ENCODE measurements at places on chromosomes 2 and 18. TPM values are rescaled to one million over a fixed set of nuclear protein-coding genes. Genes with fewer than 3 reads are reported as not detected.

The GCC2 gene
- 31.4 TPM for polyA plus RNA-seq

The FHL2 gene
- polyA plus RNA-seq: 5.2 TPM

DNA sequence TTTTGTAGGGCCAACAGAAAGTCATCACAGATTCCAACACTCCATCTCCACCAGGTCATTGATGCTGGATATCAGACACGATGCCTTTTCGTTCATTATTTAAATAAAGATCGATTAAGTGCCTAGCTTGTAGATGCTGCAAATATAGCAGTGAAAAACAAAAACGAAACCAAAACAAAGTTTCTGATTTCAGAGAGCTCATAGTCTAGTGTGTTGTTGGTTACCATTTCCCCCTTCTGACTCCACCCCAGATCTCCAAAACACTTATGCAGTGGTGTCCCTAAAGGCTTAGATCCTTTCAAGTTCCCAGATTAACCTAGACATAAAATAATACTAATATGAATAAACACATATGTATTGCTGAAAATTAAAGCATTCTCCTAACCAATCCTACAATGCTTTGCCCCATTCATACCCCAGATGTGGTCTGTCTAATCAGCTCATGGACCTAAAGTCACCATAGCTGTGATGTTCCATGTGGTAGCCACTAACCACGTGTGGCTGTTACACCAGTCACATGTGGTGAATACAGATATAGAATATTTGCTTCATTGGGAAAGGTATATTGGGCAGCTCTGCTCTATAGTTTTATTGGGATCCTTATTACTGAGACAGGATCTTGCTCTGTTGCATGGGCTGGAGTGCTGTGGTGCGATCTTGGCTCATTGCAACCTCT, 787.2 kb downstream of the TDRD15 start:
- DNase-seq: no peak

DNA sequence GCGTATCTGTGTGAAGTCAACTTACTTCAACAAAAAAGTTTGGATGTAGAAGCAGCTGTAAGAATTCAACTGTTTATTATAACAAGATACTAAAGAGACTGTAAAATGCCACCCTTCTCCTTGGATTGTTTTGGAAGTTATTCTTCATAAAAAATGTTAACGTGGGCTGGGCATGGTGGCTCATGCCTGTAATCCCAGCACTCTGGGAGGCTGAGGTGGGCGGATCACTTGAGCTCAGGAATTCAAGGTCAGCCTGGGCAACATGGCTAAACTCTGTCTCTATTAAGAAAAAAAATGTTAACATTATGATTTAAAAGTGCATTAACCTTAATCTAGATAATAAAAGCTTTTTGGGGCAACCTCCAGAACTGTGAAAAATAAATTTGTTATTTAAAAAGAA, 7.7 kb downstream of the CIAO1 start:
- no peak for DNase-seq

GRCh38 chr2:223100061-223100511, 48.1 kb downstream of the KCNE4 start:
- peak; percentile 73 for DNase-seq

- no peak for DNase-seq
Observed at GRCh38 chr2:196486146-196486545, 153.4 kb upstream of the CCDC150 start.

DNA sequence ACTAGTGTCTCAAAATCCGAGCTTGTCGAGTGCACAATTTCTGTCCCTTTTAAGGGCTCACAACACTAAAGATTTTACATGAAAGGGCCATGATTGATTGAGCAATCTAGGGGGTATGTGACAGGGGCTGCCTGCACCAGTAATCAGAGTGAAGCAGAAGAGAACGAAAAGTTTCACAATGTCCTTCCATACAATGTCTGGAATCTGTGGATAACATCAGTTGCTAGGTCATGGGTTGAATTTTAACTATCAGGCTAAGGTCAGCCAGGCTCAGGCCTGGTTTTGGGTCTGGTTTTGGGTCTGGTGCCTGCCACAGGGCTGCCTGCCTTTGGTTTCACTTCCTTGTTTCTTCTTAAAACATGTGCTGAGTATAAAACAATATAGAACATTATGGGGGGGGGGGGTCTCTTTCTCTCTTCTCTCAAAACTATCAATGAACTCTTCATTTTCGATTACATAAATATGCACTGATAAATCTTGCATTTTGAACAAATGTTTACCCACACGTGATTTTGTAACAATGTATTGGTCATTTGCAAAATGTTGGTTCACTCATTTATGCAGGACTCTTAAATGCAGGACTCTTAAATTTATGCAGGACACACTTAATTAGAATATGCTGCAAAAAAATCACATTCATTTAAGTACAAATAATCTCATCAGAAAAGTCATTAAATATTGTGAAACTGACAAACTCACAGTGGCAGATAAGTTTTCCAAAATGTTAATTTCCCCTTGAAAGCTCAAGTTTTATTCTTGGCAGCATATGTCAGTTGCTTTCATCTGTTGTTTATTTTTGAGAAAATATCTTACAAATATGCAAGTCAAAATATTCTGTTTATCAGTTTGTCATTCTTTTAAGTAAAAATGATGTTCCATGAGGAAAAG, 290.5 kb upstream of the KYNU start:
- peak; percentile 46 for DNase-seq

- DNase-seq: no peak
Observed at GRCh38 chr2:68423966-68424650, 43.0 kb downstream of the FBXO48 start.

- no peak for DNase-seq
Observed at GRCh38 chr2:102331311-102331980, 20.1 kb downstream of the IL1RL1 start.

- no peak for DNase-seq
Observed at GRCh38 chr2:205709319-205709718, 27.0 kb downstream of the NRP2 start.

DNA sequence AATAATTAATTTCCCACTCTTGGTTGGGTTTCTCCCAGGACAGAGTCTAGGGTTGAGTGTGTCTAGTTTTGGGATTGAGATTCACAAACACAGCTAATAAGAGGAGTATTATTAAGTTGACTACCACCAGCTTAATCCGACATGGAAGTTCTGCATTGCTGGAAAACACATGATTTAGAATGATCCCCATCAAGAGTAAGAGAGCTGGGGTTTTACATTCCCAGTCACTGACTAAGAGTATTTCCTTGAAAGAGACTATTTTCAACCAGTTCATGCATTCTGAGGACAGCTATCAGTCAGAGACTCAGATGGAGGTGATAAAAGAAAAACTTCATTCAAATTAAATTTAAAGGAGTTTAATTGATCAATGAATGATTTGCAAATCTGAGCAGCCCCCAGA, 334.6 kb upstream of the LRATD1 start:
- DNase-seq: no peak

The CREG2 gene
- 0.46 TPM for polyA plus RNA-seq

GRCh38 chr2:27742571-27742970, 28.9 kb upstream of the MRPL33 start:
- DNase-seq: no peak

- DNase-seq: no peak
Observed at GRCh38 chr18:23812546-23813440, 123.5 kb downstream of the LAMA3 start.

GRCh38 chr2:236735825-236736238, 166.2 kb downstream of the ACKR3 start:
- DNase-seq: no peak

The HSPE1 gene
- polyA plus RNA-seq: 192 TPM

- no peak for DNase-seq
Observed at GRCh38 chr2:83022631-83023210, 1436.4 kb downstream of the SUCLG1 start.

GRCh38 chr2:205682239-205682970, at the start of gene NRP2:
Gene NRP2, plus strand, starts transcription at chr2:205682501. Its CDS starts 790 bp downstream, at chr2:205683291.
- DNase-seq: peak; percentile 88

- DNase-seq: no peak
Observed at GRCh38 chr2:18483896-18484295, 76.6 kb downstream of the RDH14 start.

The SERPINB3 gene
- not detected for polyA plus RNA-seq

DNA sequence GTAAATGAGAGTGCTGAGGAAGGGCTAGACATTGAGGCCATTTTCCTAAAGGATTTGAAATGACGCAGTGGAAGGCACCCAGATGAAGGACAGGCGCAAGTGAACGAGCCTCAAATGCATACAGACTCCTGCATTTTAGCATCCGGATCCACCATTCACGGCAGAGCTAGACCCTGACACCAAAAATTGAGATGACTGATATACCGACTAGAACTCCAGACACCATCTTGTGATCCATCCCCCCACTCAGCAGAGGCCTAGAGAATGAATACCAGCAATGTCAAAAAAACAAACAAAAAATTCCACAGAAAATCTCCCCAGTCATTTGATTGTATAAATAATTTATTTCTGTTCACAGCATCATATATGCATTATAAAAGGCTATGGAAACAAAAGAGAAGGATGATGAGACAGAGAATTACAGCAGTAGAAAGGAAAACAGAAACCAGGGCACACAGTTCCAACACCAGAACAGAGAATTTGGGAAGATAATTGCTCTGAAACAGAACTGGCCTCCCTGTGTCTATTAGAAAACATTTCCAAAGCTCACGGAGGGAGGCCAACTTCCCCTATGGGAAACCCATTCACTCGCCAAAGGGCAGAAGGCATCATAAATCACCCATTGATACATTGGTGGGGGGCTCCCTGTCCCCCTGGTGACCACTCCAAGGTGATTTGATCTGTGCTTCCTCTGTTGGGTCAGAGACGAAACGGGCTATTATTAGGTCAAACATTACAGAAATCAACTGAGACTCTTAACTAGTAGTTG, 4.0 kb downstream of the ARL4C start:
- DNase-seq: no peak

The PER2 gene
- polyA plus RNA-seq: 8.3 TPM

The HOXD3 gene
- 0.27 TPM for polyA plus RNA-seq

DNA sequence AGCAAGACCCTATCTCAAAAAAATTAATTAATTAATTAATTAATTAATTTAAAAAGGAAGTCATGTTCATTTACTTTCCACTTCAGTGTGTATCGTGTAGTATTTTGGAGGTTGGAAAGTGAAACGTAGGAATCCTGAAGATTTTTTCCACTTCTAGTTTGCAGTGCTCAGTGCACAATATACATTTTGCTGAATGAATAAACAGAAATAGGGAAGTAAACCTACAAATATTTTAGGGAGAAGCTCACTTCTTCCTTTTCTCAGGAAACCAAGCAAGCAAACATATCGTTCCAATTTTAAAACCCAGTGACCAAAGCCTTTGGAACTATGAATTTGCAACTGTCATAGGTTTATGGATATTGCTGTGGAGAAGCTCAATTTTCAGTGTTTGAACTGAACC, 27.8 kb downstream of the SLC14A1 start:
- no peak for DNase-seq

DNA sequence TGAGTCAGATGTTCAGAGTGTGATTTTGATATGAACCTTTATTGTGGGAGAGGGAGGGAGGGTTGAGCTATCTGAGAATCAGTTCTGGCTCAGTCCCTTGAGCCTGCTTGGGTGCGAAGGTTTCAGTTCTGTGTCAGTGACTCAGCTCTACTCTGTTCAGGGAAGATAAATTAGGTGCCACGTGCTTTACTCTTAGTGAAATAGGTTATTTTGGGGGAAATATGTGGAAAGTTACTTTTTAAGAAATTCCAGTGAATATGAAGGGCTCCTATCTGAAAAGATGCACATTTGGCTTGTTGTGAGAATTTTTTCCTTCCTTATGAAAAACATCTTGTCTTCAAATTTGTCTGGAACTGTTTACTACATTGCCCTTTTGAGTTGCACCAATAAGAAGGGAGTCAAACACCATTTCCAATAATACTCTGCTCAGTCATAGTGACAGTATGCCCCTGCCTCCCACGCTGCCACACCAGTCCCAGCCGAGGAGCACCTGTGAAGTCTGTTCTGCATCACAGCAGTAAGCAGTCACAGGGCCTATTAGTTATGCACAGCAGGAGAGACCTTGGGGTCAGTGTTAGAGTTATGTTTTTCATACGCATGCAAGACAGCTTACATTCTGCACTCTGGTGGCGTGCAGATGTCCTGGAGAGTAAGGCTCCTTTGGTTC, 32.8 kb upstream of the DNAH7 start:
- no peak for DNase-seq

The ATP6V1B1 gene
- 5.8 TPM for polyA plus RNA-seq

GRCh38 chr2:74515981-74516633, 1.9 kb downstream of the TLX2 start:
- peak; percentile 40 for DNase-seq

The SLC35F6 gene
- 9.3 TPM for polyA plus RNA-seq

- no peak for DNase-seq
Observed at GRCh38 chr2:20494241-20494640, 47.4 kb downstream of the RHOB start.

DNA sequence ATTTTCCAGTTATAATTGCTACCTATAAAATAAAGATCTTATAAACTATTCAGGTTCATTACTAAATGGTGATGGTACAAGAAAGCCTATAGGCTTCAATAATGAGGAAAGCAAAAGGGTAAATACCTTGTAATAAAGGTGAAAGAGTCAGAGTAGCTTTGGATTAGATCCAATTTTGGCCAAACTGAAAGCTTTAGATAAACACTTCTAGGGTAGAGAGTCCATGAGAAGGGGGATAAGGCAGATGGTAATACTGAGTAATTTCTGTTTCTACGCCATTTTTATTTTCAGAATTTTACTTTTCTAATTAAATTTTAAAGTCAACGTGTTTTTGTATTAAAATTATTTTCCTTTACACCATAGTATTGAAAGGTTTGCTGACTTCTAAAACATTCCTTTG, 9.4 kb downstream of the CASP8 start:
- DNase-seq: no peak

The NYAP2 gene
- polyA plus RNA-seq: 0.13 TPM

GRCh38 chr2:75292826-75293225, 93.5 kb upstream of the TACR1 start:
- DNase-seq: no peak

DNA sequence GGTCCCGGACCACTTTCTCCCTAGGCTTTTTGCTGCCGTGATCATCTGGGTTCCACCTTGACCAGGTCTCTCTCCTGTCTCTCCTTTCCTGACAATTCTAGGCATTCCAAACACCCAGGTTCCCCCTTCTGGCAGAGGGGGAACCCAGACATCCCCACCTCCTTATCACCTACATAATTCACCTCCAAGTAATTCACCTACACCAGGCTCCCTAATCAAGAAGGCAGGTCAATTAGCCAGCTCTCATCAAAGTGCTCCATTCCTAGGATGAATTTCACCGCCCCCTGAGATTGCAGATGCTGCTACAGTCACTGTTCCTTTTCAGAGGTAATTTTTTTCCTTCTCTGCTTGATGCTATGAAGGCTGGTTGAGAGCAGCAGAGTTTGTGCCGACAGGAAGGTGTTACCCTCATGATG, 42.3 kb upstream of the ATG16L1 start:
- no peak for DNase-seq

The THSD7B gene
- 4.8 TPM for polyA plus RNA-seq

Data from right lung (tissue), 10 donors.